ENCODE measurements at places on chromosomes 13 and 19.

DNA sequence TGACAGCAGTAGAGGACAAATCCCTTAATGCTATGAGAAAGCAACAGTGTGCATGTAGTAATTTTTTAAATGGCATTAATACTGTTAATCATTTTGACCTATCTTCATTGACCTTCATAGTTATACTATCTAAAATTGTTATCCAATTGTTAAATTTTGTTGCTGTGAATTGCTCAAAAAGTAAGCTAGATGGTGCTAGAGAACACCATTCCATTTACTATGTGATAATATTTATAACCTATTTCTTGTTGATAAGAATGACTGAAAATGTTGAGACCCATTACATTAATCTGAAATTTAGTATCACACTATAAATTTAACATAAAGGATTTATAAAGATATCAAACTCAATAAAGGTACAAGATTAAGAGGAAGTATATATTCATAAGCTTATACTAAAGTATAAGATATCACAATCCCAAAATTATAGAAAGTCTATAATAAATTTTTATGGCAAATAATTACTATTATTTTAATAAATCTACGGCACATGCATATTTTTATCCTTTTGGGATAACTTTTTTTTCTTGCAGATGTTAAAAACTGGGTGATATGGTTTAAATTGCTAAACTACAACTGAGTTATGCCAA is 1573.3 kb downstream of the PCDH9 start:
- no peak for DNase-seq

- no peak for DNase-seq
Measured at GRCh38 chr13:77836423-77836822, 82.2 kb downstream of the EDNRB start.

DNA sequence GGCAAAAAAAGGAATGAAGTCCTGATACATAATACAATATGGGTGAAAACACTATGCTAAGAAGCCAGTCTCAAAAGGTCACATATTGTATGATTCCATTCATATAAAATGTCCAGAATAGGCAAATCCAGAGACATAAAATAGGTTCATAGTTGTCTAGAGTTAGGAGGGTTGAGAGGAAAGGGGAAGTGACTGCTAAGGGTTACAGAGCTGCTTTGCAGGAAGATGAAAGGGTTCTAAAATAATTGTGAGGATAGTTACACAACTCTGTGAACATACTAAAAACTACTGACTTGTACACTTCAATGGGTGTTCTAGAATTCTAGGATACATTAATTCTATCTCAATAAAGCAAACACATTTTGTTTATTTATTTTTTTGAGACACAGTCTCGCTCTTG is 25.7 kb downstream of the CAB39L start:
- no peak for DNase-seq

DNA sequence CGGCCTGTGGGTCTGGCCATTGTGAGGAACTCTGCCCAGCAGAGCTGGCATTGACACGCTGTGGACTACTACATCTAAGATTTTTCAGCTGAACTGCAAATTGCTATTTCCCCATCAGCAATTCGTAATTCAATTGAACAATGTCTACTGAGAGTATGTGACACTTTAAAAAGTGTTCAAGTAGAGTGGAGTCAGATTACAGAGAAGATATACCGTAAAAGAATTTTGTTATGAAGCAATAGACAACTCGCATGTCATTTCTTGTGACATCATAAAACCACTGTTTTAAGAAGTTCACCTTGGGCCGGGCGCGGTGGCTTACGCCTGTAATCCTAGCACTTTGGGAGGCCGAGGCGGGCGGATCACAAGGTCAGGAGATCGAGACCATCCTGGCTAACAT is 32.5 kb upstream of the C1QTNF9 start:
- no peak for DNase-seq

GRCh38 chr13:80374444-80374843 is 33.5 kb upstream of the SPRY2 start:
- no peak for DNase-seq

- no peak for DNase-seq
Measured at GRCh38 chr13:48783695-48784230, 130.0 kb downstream of the CYSLTR2 start.

DNA sequence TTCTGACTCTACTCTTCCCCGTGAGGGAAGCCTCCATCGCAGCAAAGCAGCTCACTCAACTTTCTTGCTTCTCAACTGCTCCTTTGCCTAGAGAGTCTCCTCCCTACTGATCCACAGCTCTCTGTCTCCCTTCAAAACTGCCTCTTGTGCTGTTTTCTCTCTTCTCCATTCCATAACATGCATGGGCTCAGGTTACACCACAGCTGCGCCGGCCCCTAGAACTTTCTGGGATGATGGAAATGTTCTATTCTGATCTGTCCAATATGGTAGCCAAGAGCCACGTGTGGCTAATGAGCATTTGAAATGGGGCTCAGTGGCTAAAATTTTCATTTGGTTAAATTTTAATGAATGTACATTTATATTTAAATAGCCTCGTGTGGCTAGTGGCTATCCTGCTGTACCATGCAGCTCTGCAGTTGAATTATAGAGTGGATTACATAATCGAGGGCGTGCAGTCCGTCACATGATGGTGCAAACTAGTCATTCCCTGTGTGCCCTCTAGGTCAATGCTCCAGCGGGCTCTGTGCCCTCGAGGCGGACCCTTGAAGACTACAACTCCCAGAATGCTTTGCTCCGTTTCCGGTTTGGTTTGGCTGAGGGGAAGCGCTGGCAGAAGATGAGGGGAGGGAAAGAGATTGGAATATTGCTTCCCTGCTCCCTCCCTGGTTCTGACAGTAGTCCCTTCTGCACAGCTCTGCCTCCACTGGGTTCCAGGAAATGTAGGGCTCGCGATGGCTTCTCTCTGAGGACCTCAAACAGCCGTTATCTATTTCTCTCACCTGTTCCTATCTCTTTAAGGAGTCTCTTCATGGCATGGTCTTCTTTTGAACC is 109.8 kb downstream of the CACNA1A start:
- DNase-seq = no peak

DNA sequence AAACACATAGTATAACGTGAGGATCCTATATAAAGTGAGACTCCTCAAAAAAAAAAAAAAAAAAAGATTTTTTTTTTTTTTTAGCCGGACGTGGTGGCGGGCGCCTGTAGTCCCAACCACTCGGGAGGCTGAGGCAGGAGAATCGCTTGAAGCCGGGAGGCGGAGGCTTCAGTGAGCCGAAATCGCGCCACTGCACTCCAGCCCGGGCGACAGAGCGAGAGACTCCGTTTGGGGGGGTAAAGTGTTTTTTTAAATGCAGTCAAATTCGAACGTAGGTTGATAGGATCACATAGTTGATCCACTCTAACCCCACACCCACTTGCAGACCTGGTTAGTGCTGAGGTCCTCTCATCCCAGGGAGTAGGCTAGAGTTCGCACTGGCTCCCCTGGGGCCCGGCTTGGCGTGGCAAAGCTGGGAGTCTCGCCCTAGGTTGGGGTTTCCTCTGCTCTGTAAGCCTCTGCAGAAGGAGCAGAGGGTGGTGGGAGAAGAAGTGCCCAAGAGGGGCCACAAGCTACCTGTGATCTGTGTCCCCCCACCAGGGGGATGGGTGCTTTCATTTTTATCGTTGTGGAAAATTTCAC is 6.5 kb downstream of the RNF225 start:
- no peak for DNase-seq

Measured in NCI-H774 (cell line).